DMS53 (cell line): ENCODE measurements at places on chromosomes 1 and 21.

- DNase-seq: no peak
Measured at GRCh38 chr1:3457910-3458883, 3.7 kb downstream of the ARHGEF16 start.

GRCh38 chr1:87278825-87279535, 49.7 kb upstream of the LMO4 start:
- no peak for DNase-seq

DNA sequence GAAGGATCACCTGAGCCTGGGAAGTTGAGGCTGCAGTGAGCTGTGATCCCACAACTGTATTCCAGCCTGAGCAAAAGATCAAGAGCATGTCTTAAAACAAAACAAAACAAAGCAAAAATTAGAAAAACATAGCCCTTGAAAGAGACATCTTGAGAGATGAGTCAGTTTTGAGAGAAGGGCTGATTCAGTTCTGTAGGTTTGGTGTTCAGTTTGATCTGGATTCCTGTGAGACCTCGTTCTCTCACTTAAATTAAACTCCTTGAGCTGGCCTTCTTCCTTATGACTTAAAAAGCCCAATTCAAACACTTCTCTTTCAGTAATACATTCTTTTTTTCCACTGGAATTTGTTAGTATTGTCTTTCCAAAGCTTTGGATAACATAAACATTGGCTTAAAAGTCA, 164.2 kb downstream of the NRIP1 start:
- DNase-seq: peak; percentile 2

DNA sequence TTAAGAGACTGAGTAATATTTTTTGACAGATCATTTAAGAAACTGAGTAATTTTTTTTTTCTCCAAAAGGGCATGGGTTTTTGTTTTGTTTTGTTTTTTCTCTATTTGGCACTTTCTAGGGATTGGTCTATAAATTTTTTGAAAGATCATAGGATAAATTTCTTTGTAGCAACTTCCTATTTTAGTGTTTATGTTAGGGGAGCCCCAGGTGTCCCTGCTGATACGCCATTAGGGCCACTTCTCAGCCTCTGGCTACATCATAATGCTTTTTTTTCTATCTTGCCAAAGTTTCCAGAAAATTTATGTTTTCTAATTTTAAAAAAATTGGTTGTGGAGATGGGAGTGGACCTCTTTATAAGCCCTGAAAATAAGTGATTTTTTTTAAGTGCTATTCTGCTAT, 2.6 kb downstream of the GABPA start:
- no peak for DNase-seq

GRCh38 chr1:165257969-165258459, 98.5 kb downstream of the LMX1A start:
- peak; percentile 95 for DNase-seq

- DNase-seq: no peak
Measured at GRCh38 chr1:203451836-203452784, 23.5 kb upstream of the PRELP start.

DNA sequence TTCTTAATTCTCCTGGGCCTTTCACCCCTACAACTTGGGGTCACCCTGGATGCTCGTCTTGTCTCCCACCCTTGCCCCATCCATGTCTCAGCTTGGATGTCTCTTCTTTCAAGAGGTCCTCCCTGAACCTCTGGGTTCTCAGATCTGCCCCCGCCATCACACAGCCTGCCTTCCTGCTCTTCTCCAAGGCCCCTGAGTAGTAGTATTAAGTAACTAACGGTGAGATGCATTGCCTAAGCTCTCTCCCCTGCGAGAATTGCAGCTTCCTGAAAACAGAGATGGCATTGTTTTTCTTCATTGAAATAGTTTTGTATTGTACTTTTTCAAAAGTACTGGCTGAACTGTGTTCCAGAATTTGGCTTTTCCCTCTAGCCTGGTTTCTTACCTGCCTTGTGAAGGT, 16.0 kb downstream of the MIIP start:
- no peak for DNase-seq

DNA sequence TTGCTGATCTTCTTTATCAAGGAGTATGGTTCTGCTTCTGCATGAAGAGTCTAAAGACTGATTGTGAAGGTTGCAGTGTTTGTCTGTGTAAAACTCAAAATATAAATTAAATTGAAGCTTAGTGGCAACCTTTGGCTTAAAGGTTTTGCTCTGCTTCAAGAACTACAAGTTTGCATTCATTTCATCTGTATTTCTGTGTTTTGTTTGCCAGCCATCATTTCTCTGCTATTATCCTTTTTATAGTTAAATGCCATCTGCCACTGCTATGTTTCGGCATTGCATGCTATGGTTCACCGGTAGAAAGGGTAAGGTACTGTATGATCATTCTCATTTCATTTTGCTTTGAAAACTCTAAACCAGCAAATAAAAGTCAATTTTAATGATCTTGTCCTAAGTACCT, 52.9 kb downstream of the OSBPL9 start:
- no peak for DNase-seq

GRCh38 chr1:17045634-17046333, 8.0 kb downstream of the SDHB start:
- peak; percentile 77 for DNase-seq

GRCh38 chr1:178109348-178110143, 15.6 kb downstream of the RASAL2 start:
- DNase-seq: no peak

DNA sequence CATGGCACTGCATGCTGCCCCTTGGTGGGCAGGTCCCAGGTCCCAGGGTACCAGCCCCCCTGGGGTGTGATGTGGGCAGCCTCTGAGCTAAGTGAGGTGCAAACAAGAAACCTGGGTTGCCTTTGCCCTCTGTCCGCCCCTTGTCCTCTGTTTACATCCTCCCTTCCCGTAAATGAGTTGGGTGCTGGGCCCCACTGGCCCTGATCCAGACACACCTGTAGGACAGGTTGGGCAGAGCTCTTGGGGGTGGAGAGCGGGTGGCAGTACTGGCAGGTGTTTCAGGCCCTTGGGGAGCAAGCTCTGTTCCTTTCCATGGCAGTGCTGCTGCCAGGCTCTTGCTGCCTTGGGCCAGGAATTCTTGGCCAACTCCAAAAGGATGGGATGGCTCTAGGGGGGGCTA, 35.8 kb downstream of the ELF3 start:
- DNase-seq: peak; percentile 100

GRCh38 chr1:61285371-61285885, 203.1 kb downstream of the NFIA start:
- DNase-seq: no peak

GRCh38 chr1:186595969-186596368, 84.3 kb downstream of the PTGS2 start:
- DNase-seq: no peak

DNA sequence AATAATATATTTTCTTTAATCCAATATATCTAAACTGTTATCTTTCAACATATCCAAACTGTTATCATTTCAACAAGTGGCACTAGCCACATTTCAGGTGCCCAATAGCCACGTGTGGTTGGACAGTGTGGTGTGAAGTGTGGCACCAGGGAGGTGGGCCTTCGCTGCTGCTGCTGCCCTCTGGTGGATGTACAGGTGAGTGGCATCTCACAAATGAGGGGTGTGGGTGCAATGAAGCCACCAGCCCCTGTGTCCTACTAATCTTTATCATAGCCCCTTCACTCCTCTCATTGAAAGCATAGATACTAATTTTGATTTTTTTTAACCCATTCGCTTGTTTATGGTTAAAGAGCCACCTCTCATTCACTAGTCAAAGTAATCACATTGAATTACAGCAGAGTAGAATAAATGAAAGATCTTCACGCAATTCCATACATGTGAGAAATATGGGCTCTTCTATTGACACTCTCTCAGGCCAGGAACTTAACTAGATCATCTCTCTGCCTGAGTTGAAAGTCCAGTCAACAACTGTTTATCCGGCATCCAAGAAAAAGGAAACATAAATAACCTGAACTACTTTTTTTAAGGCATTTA, 499.2 kb downstream of the OMA1 start:
- DNase-seq: peak; percentile 77

DNA sequence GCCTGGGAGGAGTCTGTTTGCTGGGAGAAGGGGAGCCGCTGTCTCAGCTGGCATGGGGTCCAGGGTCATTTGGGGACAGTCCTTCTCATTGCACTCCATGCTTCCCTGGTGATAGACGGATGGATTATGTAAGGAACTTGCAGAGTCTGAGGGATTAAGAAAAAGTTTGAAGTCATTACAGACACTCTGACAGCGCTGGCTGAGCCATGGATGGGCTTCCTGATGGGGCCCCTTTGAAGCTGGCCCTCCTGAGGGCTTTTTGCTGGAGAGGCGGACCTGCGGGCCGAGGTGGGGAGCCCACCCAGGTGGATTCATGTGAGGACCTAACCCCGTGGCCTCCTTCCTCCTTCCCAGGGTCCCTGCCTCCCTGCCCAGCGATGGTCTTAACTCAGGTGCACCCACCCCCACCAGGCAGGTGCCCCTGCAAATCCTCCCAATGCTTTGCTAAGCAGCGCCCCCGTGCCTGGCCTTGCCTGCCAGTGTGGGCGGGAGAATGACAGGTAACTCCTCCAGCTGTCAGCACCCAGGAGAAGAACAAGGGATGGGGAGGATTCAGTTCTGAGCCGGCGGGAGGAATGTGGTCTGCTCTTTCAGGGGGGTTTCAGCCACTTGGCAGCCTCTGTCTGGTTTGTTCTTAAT, 24.2 kb upstream of the C1orf174 start:
- DNase-seq: peak; percentile 57

DNA sequence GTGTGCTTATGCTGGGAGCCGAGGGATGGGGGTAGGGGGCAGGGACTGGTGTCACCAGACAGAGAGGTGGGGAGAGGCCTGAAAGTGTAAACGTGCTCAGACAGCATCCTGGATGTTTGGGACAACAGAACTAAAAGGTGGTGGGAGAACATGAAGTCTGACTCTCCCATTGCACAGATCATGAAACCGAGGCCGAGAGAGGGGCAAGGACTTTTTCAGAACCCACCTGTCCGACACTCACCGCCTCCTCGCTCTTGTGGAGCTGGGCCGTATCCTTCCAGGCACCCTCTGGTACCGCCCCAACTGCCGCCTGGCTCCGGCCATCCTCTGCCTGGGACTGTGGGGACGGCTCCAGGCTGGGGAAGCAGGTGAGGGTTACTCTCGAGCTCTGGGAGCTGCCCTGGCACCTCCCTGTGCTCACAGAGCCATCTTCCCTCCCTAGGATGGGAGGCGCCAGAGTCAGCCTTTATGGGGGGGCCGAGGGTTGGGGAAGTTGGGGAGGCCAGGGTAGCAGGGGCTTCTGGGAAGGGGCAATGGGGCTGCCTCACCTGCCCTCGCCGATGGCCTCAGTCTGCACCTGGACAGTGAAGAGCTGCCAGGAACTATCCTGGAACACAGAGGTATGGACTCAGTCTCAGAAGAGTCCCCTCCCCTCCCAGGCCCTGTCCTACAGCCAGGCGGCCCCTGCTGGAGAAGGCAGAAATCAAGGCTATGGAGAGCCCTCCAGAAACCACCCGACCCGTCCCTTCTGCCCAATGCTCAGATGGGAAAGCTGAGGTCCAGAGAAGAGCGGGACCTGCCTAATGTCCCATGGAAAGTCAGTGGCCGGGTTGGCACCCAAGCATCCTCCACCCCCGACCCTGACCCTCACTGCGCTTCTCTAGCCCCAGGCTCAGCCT, 7.0 kb downstream of the ATP13A2 start:
- DNase-seq: peak; percentile 17

DNA sequence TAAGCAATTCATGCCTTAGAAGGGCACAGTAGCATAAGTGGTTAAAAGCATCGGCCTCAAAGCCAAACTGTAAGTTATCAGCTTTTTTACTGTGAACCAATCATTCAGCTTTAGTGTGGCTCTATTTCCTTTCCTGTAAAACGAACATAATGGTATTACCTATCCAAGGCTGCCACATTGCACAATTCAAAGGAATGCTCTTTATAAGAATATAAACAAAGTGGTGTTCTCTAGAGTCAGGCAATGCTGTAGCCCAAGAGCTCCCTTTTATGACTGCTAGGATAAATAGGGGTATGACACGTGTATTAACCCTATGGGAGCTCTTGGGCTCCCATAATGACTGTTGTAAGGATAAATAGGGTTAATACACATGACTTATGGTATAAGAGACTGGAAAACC, 25.4 kb downstream of the INTS7 start:
- DNase-seq: no peak

GRCh38 chr21:41147096-41147978, 20.6 kb upstream of the BACE2 start:
- DNase-seq: no peak

DNA sequence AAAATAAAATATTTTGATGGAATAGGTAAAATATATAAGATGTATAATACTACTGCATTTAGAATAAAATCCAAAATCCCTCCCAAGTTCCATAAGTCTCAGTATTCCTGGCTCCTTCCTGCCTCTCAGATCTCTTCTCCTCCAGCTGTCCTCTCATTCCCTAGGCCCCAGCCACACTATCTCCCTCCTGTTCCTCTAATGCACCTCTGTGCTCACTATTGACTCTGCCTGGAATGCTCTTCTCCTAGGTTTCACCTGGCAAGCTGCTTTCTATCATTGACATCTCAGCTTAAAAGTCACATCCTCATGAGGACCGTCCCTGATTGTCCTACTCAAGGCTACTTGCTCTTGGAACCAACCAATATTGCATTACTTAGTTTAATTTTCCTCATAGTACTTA, 7.2 kb downstream of the NME7 start:
- peak; percentile 19 for DNase-seq

DNA sequence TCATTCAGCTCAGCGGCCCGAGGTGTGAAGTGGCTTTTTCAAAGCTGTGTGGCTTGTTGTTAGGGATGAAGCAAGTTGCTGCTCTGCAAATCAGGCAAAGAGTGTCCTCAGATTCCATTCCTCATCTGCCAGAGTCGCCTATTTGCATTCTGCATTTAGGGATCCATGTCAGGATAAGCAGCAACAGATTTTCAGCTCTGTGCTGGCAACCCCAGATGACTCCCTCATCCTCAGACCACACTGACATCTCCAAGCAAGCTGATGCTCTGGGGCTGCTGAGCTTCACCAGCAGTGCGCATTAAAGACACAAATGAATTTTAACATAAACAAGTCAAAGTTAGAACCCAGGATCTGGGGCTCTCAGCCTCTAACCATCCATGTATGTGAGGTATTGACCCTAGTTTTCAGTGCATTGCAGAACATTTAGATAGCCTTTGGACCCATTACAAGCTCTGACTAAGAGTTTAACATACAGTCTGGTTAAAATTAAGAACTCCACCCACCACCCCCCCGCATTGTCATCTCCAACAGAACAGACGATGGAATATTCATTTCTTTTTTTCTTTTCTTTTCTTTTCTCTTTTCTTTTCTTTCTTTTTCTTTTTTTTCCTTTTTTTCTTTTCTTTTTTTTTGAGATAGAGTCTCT, 10.9 kb downstream of the CFAP107 start:
- DNase-seq: no peak

DNA sequence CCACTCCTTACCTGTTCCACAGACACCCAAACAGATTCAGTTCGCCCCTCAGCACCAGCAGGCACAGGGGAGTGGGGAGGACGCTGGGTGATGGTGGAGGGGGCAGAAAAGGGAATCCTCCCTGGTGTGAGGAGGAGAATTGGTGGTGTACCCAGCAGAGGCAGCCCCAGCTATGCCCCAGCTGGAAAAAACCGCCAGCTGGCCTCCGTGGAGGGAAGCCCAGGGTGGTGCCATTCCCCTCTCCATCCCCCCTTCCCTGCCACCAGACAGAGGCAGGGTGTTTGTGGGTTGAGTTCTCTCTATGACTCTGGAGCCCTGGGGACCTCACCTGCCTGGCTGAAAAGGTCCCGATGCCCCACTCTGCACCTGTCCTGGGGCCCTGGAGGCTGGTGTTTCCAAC, 27.9 kb downstream of the OPTC start:
- DNase-seq: no peak

- DNase-seq: no peak
Measured at GRCh38 chr1:17447501-17447992, 8.1 kb upstream of the RCC2 start.
